ENCODE measurements at places on chromosomes 11 and 22. TPM values are rescaled to one million over a fixed set of nuclear protein-coding genes. Genes with fewer than 3 reads are reported as not detected.

- peak; percentile 41 for DNase-seq
These were observed 650 bp upstream of the NUP50 start for GRCh38 chr22:45163099-45163450.

GRCh38 chr22:41523464-41524221, 20.6 kb downstream of the POLR3H start:
- no peak for DNase-seq

Gene MUC15
- total RNA-seq, result 0.28 TPM

Gene MRPL23
- total RNA-seq, result 109 TPM

- DNase-seq, result no peak
These were observed 335.3 kb downstream of the FAM181B start for GRCh38 chr11:82398300-82398815.

- no peak for DNase-seq
These were observed 52.9 kb downstream of the TIMP3 start for GRCh38 chr22:32854351-32854804.

GRCh38 chr11:110050201-110050506, 43.0 kb upstream of the ZC3H12C start:
- no peak for DNase-seq

- DNase-seq, result peak; percentile 89
These were observed 19.6 kb upstream of the CARD10 start for GRCh38 chr22:37538590-37539357.

DNA sequence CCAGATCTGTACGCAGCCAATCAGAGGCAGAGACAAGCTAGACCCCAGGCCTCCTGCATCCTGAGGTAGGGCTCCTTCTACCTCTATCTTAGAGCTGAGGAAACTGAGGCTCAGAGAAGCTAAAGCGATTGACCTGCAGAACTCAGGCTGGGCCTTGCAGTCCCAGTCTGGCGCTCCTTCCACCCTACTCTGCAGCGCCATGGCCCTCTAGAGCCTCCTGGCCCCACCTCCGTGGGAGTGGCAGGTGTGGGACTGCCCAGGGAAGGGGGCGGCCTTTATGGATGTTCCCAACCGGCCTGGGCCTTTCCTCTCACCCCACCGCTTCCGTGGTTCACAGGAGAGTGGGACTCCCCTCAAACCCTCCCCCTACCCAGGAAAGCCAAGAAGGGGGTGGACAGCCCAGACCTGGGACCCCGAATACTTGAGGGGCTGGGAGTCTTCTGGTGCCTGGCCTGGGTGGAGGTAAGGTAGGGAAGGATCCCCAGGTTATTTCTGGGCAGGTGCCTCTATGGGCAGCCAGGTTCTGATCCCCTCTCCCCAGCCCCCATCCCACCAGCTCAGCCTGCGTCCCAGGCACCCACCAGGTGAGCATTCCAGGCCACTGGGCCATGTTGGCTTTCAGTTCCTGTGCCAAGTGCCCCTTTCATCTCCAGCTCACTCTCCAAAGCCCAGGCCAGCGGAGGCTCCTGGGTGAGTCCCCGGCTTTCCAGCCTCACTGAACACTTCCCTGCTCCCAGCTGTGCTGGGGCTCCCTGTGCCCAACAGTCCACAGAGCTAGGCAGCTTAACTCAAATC, 3.0 kb downstream of the WNT11 start:
- DNase-seq, result no peak

GRCh38 chr22:24580276-24580675, 12.6 kb downstream of the LRRC75B start:
- DNase-seq, result no peak

Gene FOLR3
- not detected for total RNA-seq

DNA sequence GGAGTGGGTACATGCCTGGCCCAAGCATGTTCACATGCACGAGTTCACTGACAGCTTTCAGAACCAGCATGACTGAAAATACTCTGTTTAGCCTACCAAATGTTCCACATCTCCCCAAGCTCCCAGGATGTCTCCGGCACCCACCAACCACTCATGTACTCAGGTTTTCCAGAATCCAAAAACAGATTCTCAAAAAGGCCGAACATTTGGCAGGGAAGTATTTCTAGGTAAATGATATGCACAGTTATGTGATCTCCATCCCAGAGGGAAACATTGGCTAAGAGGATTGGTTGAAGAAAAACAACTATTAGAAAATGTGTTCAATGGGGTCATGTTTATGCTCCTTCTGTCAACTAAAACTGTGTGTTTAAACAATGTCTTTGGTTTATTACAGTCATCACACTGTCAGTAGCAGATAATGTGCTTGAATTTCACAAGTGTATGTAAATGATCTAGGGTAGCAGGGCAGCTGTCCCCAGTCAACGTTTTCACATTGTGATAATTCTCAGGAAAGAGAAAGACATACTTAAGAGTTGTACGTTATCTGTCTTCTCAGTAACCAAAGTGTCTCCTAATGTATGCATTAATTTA, 52.3 kb downstream of the BARX2 start:
- DNase-seq, result no peak

DNA sequence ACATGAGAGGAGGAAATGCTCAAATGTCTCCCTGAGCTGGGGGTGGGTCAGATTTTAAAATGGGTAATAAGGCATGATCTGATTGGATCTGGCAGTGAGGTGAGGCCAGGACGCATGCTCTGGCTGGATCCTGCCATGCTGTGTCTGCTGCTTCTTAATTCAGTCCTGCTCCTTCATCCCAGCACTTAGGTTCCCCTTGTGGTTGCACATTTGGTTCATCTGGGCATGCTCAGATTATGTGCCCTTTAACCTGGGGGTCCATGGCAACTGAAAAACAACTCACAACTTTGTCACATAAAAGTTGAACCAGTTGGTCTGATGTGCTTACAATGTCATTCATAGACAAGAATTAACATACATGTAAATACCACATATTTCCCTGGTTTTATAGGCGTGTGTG, 67.9 kb downstream of the PIWIL4 start:
- peak; percentile 45 for DNase-seq

DNA sequence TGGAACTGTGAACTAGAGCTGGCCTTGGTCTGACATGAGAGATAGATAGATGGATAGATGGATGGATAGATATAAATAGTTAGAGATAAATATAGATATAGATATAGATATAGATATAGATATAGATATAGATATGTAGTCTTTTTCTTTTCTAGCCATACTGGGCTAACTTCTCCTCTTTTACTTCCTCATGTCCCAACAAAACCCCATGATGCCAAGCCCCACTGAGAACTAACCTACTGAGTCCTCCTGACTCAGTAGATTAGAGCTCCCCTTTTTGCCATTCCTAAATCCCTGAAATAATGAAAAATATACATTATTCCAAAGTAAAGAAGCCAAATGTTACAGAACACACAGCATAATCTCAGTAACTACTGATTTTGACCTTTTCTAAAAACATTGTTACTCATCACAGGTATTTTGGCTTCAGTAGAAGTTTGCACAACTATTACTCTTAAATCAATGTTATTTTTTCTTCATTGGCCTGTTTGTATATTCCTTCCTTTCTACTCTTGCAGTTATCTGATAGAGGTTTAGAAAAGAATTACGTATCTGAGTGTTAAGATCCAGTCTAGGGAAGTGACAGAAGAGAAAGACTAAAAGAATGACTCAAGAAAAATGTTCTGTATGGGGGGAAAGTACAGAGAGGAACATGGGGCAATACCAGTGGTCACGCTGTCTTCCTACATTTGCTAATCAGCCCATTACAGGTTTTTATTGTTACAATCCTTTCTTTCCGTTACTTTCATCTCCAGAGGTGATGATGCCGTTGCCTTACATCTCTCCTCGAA, 6.0 kb upstream of the OR10D3 start:
- no peak for DNase-seq

GRCh38 chr11:112024178-112024772, 933 bp upstream of the DLAT start:
- DNase-seq, result no peak

Gene TMPRSS13
- total RNA-seq, result 2.8 TPM

All from HT-29 (cell line).